ENCODE measurements at places on chromosomes 11 and 22.
A peak's percentile ranks its signal among the peaks of the same experiment; 100 is the strongest.

DNA sequence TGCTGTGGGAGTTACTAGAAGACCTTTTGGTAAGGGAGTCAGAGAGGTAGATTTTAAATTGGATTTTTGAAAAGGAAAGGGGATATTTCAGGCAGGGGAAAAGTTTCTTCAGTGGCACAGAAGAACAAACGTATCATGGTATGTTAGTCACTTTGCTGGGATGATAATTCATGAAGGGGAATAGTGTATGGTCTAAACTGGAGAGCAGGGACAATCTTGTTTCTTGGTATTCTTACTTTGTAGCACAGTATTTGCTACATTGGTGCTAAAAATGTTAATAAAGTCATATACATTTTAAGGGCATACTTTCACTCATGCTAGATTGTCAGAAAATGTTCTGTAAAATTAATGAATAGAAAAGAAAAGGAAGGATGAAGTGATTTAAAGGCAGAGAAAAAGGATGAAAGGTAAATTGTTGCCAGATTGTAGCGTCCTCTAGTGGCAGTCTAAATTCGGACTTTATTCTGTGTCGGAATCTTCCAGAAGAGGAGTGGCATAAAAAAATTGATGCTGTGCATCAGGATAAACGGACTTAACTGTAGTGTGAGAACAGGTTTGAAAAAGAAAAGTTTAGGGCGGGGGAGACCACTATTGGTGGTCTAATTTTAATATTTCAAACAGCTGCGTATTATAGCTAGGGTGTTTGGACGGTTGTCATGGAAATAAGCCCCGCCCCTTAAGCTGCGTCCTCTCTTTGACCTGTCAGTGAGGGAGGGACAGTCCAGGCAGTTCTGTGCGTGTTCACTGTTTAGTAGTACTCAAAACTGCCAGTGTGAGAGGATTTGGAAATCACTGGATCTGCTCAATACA, at the start of gene BCO2:
TSS of gene BCO2 (plus strand) at position 724 of the 810 bp plus-strand sequence. CDS start 90 bp downstream, outside the sequence.
- H3K4me1 ChIP-seq = peaks cover 3% of the 10 kb centered on the region
- H3K36me3 ChIP-seq = no peaks in the 10 kb centered on the region
- H3K27ac ChIP-seq = no peak within 1 kb of the TSS
- peak; percentile 81 for DNase-seq

- peaks cover 2% of the 10 kb centered on the region for H3K36me3 ChIP-seq
- no peak for DNase-seq
- no peaks in the 10 kb centered on the region for H3K27me3 ChIP-seq
- no peak overlapping the region for H3K4me3 ChIP-seq
- H3K27ac ChIP-seq = no peak overlapping the region
Observed at GRCh38 chr11:95567685-95568084, 221.9 kb downstream of the FAM76B start.

DNA sequence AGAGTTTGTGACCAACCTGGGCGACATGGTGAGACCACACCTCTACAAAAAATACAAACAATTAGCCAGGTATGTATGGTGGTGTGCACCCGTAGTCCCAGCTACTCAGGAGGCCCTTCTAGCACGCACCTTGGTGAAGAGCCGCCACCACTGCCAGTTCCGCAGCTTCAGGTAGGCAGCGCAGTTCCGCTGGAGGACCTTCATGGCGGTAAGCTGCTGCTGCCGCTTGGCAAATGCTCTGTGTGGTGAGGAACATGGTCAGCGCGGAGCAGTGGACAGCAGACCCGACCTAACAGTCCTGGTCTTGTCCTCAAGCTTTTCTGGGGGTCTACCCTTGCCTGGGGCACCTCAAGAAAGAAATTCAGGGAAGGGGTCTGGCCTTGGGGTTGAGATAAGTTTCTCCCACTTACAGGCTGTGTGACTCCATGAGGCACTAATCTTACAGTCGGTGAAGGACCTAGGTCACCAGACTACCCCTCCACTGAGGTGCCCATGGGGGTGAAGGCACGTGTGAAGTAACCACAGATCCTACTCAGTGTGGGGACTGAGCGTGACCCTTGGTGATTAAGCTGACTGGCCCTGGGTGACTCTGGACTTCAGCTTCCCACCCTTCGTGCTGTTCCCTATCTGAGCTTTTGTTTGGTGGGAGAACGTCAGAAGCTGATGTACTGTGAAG, 49.6 kb downstream of the APOL1 start:
- H3K4me3 ChIP-seq = no peak overlapping the region
- H3K27me3 ChIP-seq = no peaks in the 10 kb centered on the region
- no peak for DNase-seq
- H3K27ac ChIP-seq = no peak overlapping the region
- no peaks in the 10 kb centered on the region for H3K4me1 ChIP-seq

GRCh38 chr11:34552270-34552669, 38.7 kb upstream of the ELF5 start:
- H3K27me3 ChIP-seq = peaks cover 11% of the 10 kb centered on the region
- H3K27ac ChIP-seq = no peak overlapping the region
- no peaks in the 10 kb centered on the region for H3K4me1 ChIP-seq
- H3K4me3 ChIP-seq = no peak overlapping the region
- H3K36me3 ChIP-seq = no peaks in the 10 kb centered on the region
- DNase-seq = no peak

DNA sequence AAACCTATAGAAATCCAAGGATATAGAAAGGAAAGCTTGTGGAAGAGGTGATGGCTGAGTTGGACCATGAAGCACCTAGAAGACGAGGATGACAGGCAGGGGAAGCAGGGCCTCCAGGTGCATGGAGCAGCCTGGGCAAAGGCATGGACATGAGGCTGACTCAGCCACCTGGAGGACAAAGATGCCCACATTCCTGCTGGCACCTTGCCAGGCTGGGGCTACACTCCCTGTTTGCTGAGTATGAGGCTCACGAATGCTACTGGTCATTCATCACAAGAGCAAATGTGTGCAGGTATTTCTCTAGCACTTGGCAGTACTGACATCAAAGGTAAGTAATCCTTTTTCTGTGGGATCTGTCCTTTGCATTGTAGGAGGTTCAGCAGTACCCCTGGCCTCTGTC, 7.1 kb upstream of the SCGB2A1 start:
- peaks cover 26% of the 10 kb centered on the region for H3K27me3 ChIP-seq
- H3K36me3 ChIP-seq = no peaks in the 10 kb centered on the region
- no peak overlapping the region for H3K4me3 ChIP-seq
- no peak for DNase-seq
- peaks cover 2% of the 10 kb centered on the region for H3K4me1 ChIP-seq

DNA sequence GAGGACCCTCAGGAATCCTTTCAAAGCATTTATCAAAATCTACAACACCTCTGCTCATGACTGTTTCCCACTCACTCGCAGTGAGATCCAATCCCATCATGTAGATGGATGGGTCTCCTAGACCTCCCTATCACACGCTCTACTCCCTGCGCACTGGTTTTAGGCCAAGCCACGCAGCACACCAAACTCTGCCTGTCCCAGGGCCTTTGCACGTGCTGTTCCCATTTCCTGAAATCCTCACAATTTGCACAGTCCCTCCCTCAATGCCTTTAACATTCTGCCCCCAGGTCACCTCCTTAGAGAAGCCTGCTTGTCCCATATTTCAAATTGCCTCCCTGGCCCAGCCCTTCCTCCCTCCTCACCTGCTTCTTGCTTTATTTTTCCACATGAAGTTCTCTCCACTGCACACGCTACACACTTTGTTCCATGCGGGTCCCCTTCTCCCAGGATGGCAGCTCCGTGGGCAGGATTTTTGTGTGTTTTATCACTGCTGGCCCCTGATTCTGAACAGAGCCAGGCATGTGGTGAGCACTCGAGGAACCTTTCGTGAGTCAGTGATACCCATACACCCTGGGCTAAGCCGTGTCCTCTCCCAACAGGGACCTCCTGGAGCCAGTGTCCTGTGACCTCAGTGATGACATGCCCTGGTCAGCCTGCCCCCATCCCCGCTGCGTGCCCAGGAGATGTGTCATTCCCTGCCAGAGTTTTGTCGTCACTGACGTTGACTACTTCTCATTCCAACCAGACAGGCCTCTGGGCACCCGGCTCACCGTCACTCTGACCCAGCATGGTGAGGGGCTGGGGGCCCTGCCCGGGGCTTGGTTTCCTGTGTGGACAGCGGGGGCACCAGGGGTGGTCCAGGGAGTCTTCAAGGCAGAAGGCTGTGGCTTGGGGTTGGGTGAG, 12.2 kb downstream of the CSF2RB start:
- no peaks in the 10 kb centered on the region for H3K36me3 ChIP-seq
- DNase-seq = no peak
- peaks cover 18% of the 10 kb centered on the region for H3K4me1 ChIP-seq

DNA sequence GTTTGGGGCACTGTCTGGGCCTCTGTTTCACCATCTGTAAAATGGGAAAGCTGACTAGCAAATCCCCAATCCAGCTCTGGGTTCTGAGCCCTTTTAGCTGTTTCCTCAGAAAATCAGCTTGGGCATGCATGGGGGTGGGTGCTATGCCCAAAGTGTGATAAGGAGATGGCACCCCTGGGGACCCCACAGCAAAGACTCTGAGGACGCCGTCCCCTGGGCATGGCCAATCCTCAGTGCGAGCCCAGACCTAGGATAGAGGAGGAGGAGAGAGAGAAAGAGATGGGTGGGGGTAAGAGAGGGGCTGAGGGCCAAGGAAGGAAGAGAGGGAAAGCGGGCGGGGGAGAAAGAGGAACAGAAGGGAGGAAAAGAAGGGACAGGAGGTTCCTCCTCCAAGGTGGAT, 31.8 kb downstream of the TPBGL start:
- DNase-seq = no peak
- H3K4me1 ChIP-seq = no peaks in the 10 kb centered on the region
- H3K4me3 ChIP-seq = no peak overlapping the region
- H3K27ac ChIP-seq = no peak overlapping the region

DNA sequence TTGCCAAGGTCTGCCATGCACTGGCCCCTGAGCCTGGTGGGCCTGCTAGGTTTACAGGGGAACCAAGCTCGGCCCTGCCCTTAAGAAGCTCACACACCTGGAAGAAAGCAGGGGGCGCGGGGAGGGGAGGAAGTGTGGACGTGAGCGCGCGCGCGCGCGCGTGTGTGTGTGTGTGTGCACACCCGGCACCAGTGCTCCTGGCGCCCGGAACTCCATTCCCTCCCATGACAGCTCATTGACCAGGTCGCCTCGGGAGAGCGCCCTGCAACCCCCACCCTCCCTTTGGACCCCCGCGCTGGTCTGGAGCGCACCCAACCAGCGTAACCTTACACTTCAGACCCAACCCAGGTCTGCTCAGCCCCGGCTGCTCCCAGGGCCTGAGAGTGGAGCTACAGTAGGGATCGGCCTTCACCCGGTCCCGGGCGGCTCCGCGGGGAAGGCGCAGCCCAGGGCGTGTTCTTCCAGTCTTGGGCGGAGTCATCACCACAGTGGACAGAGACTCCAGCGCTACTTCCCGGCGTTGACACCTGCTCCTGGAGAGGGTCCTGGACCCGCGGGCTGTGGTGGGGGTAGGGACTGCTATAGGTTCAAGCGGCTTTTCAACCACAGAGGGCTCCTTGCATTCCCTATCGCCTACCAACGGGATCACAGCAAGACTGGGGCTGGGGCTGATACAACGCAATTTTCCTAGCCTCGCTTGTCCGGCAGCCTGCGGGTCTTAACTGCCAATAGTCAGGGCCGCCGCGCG, 1.5 kb downstream of the GALNT18 start:
- H3K27me3 ChIP-seq = no peaks in the 10 kb centered on the region
- H3K4me3 ChIP-seq = no peak overlapping the region
- H3K4me1 ChIP-seq = peaks cover 10% of the 10 kb centered on the region

DNA sequence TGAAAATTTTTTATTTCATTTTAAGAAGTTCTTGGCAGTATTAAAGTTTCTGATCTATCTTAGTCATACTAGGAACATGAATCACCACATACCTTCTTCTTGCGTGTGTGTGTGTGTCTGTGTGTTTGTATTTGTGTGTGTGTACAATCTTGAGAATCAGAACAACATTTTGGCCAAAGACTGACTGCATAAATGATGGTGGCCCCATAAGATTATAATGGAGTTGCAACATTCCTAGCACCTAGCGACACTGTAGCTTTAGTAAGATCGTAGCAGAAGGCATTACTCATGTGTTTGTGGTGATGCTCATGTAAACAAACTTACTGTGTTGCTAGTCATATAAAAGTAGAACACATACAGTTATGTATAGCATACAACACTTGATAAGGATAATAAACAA, 205.4 kb downstream of the FAM76B start:
- DNase-seq = no peak
- H3K4me1 ChIP-seq = peaks cover 4% of the 10 kb centered on the region
- no peak overlapping the region for H3K4me3 ChIP-seq
- H3K36me3 ChIP-seq = no peaks in the 10 kb centered on the region
- no peaks in the 10 kb centered on the region for H3K27me3 ChIP-seq

DNA sequence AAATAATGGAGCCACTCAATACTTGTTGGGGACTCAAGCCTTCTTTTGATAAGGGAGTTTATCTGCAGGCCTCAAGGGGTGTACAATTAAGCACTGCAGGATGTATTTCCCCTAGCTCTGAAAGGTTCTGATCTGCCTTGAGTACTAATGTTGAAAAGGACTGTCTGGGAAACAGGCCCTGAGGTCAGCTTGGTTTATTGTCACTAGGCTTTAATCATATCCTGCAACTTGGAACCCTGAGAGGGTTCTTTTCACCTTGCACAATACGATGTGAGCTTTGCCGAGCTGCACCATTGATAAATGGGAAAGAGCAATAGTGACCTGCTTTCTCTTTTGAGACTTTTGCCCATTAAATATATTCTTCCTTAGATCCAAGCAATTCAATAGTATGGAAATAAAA, 31.6 kb upstream of the HORMAD2 start:
- H3K27me3 ChIP-seq = no peaks in the 10 kb centered on the region
- H3K4me1 ChIP-seq = peaks cover 16% of the 10 kb centered on the region
- H3K27ac ChIP-seq = no peak overlapping the region
- no peak for DNase-seq

GRCh38 chr11:44136176-44136945, 40.9 kb downstream of the EXT2 start:
- H3K36me3 ChIP-seq = peaks cover 5% of the 10 kb centered on the region
- no peak for DNase-seq
- no peak overlapping the region for H3K27ac ChIP-seq
- H3K4me1 ChIP-seq = peaks cover 38% of the 10 kb centered on the region
- no peaks in the 10 kb centered on the region for H3K27me3 ChIP-seq

GRCh38 chr11:17760102-17761029, 25.8 kb downstream of the KCNC1 start:
- no peaks in the 10 kb centered on the region for H3K27me3 ChIP-seq
- H3K4me1 ChIP-seq = peaks cover 14% of the 10 kb centered on the region
- peak; percentile 63 for DNase-seq

- no peak overlapping the region for H3K4me3 ChIP-seq
- no peaks in the 10 kb centered on the region for H3K27me3 ChIP-seq
- H3K4me1 ChIP-seq = peaks cover 71% of the 10 kb centered on the region
- no peaks in the 10 kb centered on the region for H3K36me3 ChIP-seq
Observed at GRCh38 chr11:64025205-64025604, 10.5 kb upstream of the FLRT1 start.

- H3K4me3 ChIP-seq = peak within 1 kb of the TSS; percentile 38
- DNase-seq = no peak
- peaks cover 6% of the 10 kb centered on the region for H3K4me1 ChIP-seq
- no peak within 1 kb of the TSS for H3K27ac ChIP-seq
Observed at GRCh38 chr11:74731301-74732094, at the start of gene CHRDL2. TSS of gene CHRDL2 (minus strand) at chr11:74731426. CDS start at chr11:74730888, 538 bp downstream.

GRCh38 chr11:24453129-24453718, 43.6 kb upstream of the LUZP2 start:
- no peak overlapping the region for H3K4me3 ChIP-seq
- no peaks in the 10 kb centered on the region for H3K4me1 ChIP-seq
- DNase-seq = no peak
- no peak overlapping the region for H3K27ac ChIP-seq

GRCh38 chr22:19610518-19611253, 86.5 kb upstream of the CLDN5 start:
- H3K4me3 ChIP-seq = no peak overlapping the region
- H3K27ac ChIP-seq = no peak overlapping the region
- no peak for DNase-seq
